Putamen (tissue), 1 donor: ENCODE measurements at places on chromosomes 2 and 18.

GRCh38 chr2:9398881-9399780 lies 24.2 kb downstream of the ITGB1BP1 start:
- DNase-seq, result no peak

- no peak for DNase-seq
Observed at GRCh38 chr2:39381653-39382052, 55.4 kb downstream of the MAP4K3 start.

DNA sequence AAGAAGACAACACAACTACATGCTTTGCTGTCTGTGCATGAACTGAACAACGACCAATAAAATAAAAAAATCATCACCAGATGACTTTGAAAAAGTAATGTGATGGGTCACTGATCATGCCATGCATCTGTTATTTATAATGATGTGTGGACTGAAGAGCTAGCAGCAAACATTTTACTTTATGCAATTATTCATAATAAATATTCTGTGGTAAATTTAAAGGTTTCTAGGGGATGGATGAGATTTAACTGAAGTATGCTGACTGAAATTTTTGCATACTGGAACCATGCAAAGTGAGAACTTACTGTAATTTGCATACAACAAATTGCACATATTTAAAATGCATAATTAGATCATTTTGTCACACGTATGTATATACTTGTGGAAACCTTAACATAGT lies 31.3 kb upstream of the BAZ2B start:
- no peak for DNase-seq

DNA sequence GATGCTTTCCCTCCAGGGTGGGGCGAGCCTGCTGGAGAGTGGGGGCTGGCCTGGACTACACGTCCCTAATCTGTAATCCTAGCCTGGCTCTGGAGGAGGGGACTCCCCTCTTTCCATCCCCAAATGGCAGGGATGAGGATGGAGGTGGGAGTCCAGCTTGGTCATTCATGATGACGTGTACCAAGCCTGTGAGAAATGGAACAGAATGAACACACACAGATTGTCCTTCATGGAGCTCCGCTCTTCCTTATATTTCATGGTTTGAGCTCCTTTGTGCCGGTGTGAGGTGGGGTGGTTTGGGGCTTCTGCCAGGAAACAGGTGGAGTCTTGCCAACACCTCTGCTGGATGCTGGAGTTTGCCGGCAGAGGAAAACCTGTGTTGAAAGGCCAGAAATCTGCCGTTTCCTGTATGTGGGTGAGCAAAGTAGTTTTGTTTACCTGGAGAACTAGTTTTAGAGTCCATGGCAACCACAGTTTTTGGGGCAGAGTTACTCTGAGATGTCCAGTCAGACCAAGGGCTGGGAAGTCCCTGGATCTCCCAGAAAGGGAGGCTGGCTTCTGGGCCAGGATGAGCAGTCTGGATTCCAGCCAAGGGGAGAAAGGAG lies 417.6 kb upstream of the MEX3C start:
- DNase-seq, result no peak

DNA sequence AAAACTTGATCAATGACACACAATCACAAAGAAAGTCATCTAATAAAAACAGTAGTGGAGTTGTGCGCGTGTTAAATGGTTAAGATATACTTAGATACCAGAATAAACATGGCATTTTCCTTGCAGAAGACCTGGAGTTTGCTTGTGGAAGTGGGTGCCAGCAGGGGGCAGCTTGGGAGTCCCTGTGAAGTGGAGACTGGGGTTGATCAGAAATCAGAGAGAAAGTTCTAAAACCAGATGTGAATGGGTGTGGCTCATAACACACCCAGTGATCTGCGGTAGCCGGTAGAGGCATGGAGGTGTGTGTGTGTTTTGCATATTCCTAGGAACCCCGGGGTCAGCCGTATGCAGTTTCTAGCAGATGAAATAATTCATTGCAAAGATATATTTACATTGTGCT lies 300.1 kb upstream of the TRIB2 start:
- peak; percentile 12 for DNase-seq

DNA sequence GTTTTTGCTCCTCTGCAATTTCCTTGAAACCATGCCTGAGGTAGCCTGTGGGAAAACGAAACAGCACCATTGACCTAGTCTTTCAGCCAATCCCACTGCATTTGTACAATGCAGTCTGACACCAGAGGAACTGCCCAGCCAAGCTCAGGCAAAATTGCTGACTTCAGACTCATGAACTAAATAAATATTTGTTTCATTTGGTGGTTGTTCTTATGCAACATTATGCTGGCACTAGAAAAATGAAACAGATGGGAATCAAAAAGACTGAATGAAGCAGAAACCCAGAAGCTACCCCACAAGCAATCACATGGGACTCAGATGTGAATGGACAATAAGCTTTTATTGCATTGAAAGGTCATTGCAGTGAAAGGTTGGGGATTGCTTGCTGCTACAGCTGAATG lies 1.7 kb downstream of the NAT8 start:
- DNase-seq, result peak; percentile 3

DNA sequence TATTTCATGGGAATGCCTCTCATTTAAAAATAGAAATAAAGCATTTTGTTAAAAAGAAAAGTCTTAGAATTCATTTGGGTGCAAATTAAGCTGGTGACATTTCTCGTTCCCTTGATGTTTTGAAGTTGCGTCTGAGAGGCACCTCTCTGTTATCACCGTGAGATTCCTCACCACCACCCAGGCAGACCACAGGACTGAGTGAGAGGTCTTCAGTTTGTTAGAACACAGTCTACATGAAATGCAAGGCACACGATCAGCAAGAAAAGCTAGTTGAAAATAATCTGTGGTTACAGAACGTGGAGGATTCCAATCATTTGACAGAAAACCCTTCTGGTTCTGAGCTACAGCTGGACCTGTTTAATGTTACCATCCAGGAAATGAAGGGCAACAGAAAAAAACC lies 116.0 kb downstream of the UXS1 start:
- DNase-seq, result no peak

DNA sequence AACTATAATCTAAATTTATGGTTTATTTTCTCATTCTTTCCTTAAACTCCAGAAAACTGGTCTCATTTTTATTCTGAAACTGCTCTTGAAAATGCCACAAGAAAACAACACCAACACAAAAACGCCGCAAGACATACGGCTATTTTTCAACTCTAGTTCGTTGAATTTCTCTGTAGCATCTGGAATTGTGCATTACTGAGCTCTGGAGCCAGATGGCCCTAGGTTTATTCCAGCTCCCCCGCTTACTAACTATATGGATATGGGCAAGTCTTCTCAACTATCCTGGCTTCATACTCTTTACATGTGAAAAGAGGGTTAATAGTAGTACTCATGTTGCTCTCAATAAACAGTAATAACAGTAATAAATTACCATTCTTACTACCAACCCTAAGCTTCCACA lies 19.9 kb downstream of the FAM98A start:
- DNase-seq, result no peak

DNA sequence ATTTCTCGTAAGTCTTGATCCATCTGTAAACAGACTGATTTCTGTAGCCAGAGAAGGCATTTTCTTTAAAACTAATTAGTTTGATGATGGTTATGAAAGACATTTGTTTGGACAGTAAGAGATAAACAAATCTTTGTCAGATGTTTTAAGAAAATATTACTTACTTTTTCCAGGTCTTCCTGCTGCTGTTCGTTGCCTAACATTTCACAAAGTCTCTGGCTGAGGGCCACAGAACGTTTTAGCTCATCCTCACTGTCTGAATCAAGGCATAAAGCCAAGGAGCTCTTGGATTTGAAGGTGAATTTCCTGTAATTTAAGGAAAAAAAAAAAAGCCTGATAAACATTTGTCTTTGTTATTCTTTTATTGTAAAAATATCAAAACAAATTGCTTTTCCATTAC lies 57.8 kb downstream of the VIL1 start:
- DNase-seq, result no peak

- DNase-seq, result no peak
Observed at GRCh38 chr2:103402944-103403343, 641.1 kb downstream of the TMEM182 start.

DNA sequence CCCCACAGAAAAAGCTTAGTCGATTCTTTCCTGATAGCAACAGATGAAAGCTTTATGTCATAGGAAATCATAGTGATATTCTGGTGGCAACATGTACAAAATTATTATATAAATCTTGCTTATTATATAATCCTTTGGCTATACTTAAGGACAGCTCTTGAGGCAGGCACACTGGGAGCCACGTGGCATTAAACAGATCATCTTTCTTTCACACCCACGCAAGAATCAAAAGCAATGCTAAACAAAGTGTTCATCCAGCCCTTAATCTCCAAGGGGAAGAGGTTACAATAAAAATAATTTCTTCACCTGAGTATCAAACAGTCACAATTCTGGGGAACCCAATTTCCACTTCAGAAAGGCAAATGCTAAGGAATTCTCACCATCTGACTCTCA lies 57.8 kb downstream of the CYB5A start:
- DNase-seq, result no peak

DNA sequence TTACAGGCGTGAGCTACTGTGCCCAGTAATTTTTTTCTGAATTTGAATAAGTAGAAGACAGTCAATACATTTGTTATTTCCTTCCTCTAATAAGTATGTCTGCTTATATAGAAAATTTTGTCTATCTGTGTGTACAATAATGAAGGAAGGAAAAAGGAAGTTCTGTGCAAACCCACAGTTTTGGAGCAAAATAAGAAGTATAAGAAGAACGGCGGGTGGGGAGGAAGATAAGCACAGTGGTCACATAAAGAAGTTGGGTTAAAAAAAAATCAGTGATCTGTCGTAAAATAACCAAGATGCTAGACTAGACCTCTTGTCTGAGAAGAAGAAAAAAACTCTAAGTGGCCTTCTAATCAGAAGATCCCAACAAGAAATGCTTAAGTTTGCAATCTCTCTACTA lies 20.2 kb downstream of the MGAT4A start:
- DNase-seq, result no peak

- DNase-seq, result no peak
Observed at GRCh38 chr2:209512971-209513370, 89.1 kb downstream of the MAP2 start.

- DNase-seq, result no peak
Observed at GRCh38 chr2:54387059-54387991, 68.8 kb upstream of the SPTBN1 start.

DNA sequence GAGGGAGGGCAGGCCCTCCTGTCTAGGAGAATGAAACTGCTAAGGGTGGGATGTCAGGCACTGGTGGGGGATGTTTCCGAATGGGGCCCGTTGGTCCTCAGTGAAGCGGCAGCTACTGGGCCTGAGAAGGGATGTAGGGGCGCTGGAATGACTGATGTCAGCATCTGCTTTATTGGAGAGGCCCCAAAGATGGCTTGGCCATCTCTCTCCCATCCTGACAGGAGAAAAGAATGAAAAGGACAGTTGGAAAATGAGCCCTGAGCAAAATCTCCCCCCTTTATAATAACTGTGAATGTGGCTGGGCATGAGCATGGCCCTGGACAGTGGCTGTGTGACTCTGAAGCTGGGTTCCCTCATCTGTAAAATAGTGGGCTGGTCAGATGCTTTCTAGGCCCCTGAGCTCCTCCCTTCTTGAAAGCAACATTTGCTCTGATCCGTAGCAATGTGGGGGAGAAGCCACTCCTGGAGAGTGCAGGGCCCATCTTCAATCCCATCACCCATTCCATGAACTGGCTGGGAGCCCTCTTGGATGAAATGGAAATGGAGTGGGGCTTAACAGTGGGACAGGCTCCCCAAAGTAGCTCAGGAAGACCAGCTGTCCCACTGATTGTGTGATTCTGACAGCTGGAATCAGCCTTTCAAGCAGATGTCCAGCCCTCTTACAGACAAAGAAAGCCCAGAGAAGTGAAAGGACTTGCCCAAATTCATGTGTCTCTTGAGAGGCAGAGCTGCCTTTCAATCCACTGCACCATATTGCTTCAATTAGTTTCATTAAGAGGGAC lies 232.7 kb upstream of the SMAD2 start:
- DNase-seq, result no peak

DNA sequence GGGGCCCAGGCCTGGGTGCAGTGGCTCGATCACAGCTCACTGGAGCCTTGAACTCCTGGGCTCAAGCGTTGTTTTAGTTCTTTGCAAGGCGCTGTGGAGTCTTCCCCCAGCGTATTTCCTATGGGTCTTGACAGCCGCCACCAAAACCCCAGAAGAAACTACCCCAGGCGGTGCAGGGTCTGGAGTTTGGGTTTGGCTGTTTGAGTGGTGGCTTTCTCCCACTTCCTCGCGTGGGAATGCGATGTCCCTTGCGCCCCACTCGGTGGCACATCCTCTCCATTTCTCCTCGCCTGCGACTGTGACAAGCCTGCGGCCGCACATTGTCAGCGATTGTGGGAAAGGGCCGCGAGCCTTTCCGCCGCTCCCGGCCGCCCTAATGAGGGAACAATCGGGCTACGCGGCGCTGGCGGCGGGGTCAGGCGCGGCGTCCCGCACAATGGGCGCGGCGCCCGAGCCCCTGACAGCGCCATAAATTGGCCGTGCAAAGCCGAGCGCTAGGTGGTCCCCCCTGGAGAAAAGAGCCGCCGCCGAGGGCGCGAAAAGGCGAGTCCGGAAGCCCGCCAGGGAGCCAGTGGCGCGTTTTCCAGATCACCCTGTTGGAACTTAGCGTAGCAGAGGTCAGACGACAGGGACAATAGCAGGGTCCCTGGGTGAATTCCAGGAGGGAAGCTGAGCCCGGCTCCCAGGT lies 194.9 kb upstream of the POU3F3 start:
- DNase-seq, result peak; percentile 47

- no peak for DNase-seq
Observed at GRCh38 chr2:65566617-65567016, 134.2 kb upstream of the SPRED2 start.

- no peak for DNase-seq
Observed at GRCh38 chr2:145753966-145754365, 1234.0 kb upstream of the ZEB2 start.

DNA sequence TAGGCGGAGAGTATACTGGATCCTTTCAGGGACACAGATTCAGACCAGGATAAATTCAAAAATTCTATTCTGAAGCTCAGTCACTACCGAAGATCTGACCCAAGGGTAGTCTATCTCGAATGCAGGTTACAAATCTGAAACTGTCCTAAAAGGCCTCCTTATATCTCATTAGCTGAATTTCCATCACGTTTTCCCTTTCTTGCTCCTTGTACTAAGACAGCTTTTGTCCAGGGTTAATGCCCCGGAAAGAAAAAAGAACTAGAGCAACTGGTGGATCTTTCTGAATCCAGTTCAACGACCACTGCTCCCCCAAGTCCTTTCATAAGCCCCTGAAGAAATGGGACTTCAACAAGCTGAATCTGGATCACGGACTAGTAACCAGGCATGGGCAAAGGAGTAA lies 97.5 kb upstream of the CCDC85A start:
- DNase-seq, result no peak
